Caudate nucleus (tissue), 63 donors: ENCODE measurements at places on chromosomes 12 and 14.

DNA sequence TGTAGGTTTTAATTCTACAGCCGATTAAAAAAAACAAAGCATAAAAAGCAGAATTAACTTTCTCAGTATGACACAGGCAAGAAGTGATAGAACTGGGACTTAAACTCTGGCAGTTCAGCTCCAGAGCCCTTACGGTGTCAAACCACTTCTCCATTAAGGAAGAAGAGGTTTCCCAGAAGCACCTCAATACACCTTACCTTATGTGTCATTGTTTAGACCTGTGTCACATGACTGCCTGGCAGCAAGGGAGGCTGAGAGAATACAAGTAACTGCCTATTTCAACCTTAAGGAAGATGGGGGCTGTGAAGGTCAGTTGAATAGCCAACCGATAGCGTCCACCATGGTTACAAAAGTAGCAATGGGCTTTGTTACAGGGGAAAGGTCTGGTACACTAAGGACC is 54.6 kb upstream of the ARHGAP5 start:
- DNase-seq: no peak

DNA sequence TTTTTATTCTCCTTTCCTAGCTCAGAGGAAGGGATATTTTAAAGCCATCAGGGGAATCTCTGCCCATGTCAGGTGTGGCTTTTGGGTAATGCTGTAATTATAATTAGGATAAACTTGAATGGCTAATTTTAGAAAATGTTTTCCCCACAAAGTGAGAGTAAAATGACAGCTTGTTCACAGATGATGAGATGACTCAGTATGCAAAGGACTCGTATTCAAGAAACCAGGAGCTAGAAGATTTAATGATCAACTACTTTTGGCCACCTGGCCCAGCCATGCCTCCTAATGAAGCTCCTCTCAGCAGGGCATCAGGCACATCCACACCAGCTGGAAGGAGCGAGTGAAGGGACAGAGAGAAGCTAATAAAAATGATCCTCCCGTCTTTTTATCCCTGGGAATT is 29.0 kb upstream of the PLEKHG7 start:
- DNase-seq: no peak

GRCh38 chr14:86639146-86639545 is 1109.2 kb downstream of the FLRT2 start:
- no peak for DNase-seq

DNA sequence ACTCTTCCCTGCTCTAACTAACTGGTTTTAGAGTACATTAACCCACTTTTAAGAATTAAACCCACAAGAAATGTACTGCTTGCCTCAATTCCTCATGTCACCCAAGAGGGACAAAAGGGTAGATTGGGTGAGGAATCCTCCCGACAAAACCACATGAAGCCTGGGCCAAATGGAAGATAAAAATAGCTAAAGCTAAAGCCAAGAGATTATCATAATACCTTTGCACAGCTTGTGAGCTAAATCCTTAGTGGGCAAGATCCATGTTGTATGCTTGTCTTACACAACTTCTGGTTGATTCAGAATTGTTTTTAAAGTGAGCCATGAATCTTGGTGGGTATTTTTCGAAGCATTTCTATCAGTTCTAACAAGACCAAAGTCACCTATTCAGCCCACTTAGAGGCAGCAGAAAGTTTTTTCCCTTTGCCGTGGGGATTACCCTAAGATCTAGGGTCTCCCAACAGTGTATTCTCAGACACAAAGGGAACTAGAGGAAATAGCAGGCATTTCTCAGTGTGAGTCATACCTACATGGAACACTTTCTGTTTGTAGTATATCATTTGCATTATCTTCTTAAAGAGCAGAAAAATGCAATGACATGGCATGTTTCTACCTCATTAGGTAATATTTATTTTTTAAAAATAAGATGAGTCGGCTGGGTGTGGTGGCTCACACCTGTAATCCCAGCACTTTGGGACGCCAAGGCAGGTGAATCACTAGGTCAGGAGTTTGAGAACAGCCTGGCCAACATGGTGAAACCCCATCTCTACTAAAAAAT is 616.6 kb downstream of the KCNH5 start:
- no peak for DNase-seq

DNA sequence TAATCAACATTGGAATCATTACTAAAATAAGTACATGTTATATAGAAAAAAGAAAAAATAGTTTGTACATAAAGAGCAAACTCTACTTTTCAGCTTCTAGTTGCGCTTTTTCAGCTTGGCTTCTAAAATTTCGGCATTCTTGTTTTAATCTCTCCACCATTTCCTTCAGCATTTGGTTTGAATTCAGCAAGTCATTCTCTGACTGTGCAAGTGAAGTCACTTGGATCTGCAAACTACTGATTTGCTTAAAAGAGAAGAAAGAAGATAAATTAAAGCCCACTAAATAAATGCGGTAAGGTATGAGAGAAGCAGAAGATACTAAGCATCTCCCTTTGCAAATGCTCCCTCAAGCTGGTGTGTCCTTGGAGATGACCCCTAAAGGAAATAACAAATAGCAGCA is 126.3 kb downstream of the CEP83 start:
- DNase-seq: no peak
